ENCODE measurements at places on chromosomes 5 and 9.

GRCh38 chr5:159362220-159362619 is 31.9 kb upstream of the IL12B start:
- DNase-seq, result no peak

DNA sequence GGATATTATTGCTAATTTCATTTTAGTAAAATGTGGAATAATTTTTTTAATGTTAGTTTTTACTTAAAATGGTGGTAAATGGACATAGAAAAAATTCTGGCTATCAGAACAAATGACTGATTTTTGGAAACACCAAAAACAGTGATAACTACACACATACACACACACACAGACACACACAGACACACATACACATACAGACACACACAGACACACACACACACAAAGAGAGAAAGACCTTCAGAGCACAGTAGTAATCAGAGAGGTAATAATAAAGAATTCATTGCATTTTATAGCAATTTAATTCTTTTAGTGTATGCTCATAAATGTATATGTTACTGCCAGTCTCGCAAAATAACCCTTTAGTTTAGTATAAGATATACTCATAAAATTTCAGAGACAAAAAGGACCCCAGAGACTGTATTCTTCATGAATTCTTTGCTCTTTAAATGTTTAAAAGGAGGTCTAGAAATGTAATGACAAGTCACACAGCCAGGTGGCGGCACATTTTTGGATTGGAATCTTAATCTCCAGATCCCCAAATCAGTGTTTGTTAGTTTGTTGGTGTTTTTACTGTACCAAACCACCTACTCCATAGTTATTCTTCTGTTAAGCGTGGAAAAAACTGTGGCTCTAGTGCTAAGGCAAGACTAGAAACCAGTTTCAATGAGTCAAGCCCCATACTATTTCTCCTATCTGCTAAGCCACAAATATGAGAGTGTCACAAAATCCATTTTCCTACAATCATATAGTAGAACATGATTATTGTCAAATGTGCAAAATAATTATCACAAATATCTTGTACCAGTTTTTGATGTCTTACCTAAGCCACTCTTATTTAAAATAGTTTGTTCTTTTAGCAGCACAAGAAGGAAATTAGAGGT is 109.9 kb downstream of the EDIL3 start:
- DNase-seq, result no peak

- no peak for DNase-seq
Measured at GRCh38 chr5:80935811-80936385, 24.3 kb upstream of the RASGRF2 start.

GRCh38 chr5:113278976-113279375 is 155.8 kb downstream of the TSSK1B start:
- DNase-seq, result no peak

DNA sequence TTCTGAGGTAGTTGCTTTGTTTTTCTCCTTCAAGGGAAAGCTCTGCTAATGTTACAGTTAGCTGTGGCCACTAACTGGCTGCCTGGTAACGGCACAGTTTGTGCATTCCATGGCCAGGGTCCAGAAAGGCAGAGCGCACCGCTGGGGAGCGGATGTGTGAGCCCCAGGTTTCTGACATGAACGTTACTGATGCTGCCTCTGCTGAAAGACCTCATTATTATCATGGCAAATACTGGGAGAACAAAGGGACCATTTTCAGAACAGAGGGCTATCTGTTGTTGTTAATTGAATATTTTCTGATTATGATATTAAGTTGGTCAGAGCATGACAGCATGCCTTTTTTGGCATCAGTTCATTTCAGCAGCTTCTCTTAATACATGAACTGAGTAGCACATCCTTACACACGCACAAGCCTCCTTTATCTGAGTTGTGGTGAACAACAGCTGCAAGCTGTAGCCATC is 134.1 kb downstream of the NUDT12 start:
- no peak for DNase-seq

- DNase-seq, result no peak
Measured at GRCh38 chr5:63697811-63698210, 264.4 kb downstream of the HTR1A start.

DNA sequence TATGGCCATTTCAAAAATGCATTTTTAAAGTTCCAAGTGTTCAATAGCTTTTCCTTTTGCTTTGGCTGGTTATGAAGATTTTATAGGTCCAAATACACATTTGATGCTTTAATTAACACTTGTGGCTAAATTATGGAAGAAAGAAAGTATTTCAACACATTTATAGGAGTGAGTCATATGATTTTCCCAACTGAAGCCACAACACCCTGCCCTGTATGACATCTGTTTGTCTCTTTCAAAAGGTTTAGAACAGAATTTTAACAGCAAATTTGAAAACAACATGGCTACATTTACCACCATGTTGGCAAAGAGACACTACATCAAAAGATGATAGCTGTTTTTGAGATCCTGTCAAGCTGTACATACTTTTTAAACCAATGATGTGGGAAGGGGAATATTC is 99.4 kb downstream of the TMEM174 start:
- DNase-seq, result no peak

- no peak for DNase-seq
Measured at GRCh38 chr5:959581-960531, 48.7 kb upstream of the NKD2 start.

GRCh38 chr9:137326445-137327065 is 24.5 kb upstream of the NRARP start:
- no peak for DNase-seq

DNA sequence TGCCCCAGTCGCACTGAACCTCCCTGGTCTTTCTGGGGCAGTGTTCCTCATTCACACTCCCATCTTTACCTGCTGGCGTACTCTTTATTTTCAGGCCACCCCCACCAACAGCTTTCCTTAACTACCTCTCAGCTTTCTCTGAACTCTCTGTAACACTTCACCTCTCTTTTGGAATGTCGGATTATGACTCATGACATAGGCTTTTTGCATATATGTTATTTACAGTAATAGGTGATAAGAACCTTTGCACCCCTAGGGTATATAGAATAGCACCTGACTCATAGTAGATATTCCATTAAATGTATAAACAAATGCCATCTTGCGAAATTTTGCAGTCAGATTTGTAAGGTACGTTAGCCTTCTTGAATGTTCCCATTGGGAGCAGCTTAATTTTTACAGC is 52.9 kb upstream of the MIER3 start:
- no peak for DNase-seq

GRCh38 chr5:14143546-14143840 is 351 bp downstream of the TRIO start:
- no peak for DNase-seq

- no peak for DNase-seq
Measured at GRCh38 chr9:126836216-126836615, 24.2 kb upstream of the ZBTB34 start.

DNA sequence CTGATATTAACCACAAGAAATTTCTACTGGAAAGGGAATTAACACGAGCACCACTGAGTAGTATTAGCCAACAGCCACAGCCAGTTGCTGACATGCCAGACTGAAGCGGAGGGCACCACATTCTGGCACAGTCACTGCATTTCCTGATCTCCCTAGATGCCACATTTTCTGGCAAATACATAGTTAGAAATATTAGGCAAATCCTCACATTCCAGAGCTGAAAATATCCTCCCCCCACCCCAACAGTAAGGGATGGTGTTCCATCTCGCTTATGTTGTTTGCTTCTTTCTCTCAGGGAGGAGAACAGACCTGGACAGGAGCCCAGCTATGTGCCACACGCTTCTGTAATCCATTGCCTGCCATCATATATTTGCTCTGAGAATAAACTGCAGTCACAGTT is 32.8 kb upstream of the MCTP1 start:
- no peak for DNase-seq

GRCh38 chr9:126482361-126483044 is 131.2 kb upstream of the LMX1B start:
- DNase-seq, result no peak

- DNase-seq, result no peak
Measured at GRCh38 chr5:35233601-35234000, 3.3 kb upstream of the PRLR start.

DNA sequence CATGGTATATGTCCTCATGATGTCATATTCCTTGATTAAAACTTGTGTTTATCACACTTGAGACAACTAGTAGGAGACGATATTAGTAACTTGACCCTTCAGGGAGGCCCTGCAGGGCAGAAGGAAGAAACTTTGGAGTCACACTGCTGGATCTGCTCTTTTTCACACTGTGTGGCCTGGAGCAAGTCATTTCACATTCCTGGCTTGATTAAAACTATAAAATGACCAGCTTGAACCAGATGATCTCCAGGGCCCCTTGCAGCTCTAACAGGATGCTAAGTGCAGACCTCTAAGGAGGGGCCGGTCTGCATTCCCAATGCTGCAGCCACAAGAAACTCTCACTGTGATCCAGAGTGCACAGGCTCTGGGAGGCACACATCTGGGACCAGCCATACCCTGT is 146.4 kb upstream of the ZNF366 start:
- no peak for DNase-seq

All from cortex of kidney (tissue), 1 donor.